ENCODE measurements at places on chromosomes 1 and 21.

DNA sequence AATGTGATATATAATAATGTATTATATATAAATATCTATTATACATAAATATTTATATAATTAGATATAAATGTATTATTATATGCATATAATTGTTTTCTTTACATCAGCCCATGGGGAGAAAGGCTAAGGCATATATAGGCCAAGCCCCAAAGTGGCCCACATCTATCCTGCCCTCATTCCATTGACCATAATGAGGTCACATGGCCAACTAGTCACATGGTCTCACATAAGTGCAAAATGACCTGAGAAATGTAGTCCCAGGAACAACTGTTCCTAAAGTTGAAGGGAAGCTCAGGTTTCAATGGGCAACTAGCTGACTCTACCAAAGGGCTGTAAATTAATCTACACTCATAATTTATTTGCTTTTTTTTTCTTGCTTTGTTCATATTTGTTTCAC, 14.5 kb upstream of the CCDC185 start:
- H3K36me3 ChIP-seq, result no peaks in the 10 kb centered on the region
- H3K27ac ChIP-seq, result no peak overlapping the region
- H3K27me3 ChIP-seq, result peaks cover 2% of the 10 kb centered on the region
- no peak overlapping the region for H3K4me3 ChIP-seq
- DNase-seq, result no peak

DNA sequence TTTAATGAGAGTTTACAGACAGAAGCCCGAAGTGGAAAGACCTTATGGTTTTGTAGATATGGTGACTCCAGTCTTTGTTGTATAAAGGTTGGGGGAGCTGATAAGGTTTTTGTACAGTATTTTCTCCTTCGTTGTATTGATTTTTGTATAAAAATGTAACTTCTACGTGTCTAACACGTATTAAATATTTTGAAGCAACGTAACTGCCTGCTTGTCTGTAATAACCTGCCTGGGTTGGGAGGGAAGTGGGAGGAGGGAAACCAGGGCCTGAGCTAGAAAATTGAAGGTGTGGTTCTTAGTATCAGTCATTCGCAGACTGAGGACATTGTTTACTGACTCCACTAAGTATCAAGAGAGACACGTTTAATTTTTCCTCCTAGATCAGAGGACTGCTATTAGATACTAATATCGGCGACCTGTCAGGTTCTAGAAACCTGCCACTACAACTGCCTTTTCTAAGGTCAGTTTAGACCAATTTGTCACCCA, 2.2 kb downstream of the IER5 start:
- peaks cover 11% of the 10 kb centered on the region for H3K4me1 ChIP-seq
- no peaks in the 10 kb centered on the region for H3K36me3 ChIP-seq
- peak; percentile 8 for DNase-seq
- peak overlapping the region; percentile 92 for H3K4me3 ChIP-seq
- H3K27ac ChIP-seq, result peak overlapping the region; percentile 99
- H3K27me3 ChIP-seq, result no peaks in the 10 kb centered on the region

DNA sequence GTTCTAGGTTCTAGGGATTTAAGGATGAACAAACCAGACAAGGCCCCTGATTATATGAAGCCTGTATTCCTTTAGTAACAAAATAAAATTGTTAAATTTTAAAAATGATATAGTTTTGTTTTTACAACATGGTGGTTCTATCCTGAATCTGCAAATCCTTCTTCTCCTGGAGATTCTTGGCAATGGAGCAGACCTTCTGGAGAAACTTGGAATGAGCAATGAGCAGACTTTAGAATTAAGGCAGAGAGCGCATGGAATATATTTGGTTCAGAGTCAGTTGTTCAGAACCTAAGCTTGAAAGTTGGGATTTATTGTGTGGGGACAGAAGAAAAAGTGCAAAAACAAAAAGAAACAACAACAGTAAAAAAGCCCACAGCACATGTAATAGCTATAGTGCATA, 381.1 kb downstream of the ADGRL2 start:
- no peaks in the 10 kb centered on the region for H3K4me1 ChIP-seq
- H3K27me3 ChIP-seq, result no peaks in the 10 kb centered on the region
- no peaks in the 10 kb centered on the region for H3K36me3 ChIP-seq
- DNase-seq, result no peak

DNA sequence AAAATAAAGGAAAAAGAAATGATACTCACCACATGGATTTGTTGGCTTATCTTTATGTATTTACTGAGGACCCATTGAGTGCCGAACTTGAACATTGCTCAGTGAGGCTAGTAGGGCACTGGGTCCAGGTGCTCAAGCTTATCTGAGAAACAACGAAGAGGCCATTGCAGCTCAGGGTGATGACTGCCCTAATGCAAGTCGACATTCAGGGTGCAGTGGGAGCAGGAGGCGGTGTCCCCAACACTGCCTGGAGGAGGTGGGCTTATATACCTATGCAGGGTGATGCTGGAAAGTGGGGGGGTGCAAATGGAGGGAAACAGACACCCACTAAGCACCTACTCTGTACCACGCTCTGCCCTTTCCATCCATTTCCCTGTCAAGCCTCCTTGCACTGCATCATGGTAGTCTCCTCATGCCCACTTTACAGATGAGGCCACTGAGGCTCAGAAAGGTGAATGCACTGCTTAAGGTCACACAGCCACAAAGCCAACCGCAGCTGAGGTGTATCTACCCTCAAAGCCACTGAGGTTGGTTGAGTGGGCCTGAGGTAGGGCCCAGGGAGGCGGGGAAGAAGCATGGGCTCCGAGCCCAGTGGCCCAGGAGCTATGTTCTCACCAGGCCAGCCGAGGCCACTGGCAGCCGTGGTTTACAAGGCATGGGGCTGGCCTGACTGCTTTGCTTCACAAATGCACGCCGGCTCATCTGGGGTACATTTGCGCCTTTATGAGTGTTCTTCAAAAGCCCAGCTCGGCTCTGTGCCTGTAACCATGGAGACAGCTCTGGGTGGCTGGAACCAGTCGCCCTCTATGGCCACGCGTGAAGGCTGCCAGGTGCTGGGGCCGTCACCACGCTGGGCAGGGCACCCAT, 103.8 kb downstream of the EPHB2 start:
- DNase-seq, result no peak
- no peak overlapping the region for H3K27ac ChIP-seq
- no peaks in the 10 kb centered on the region for H3K36me3 ChIP-seq

DNA sequence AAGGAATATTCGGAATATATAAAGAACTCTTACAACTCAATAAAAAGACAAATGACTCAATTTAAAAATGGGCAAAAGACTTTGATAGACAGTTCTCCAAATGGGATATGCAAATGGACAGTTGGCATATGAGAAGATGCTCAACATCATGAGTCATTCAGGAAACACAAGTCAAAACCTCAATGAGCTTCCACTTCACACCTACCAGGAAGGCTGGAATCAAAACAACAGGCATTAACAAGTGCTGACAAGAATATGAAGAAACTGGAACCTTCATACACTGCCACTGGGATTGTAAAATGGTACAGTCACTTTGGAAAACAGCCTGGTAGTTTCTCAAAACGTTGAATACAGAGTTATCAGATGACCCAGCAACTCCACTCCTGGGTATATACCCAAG, 17.2 kb downstream of the PGBD5 start:
- no peaks in the 10 kb centered on the region for H3K36me3 ChIP-seq
- no peaks in the 10 kb centered on the region for H3K4me1 ChIP-seq
- no peak for DNase-seq

Measured in effector memory CD4-positive, alpha-beta T cell (primary cell).